BJ (cell line): ENCODE measurements at places on chromosomes 4 and X.

- DNase-seq = no peak
Observed at GRCh38 chr4:72558655-72559054, 10.4 kb downstream of the ADAMTS3 start.

- no peak for DNase-seq
Observed at GRCh38 chrX:134572816-134573682, 85.2 kb downstream of the PLAC1 start.

DNA sequence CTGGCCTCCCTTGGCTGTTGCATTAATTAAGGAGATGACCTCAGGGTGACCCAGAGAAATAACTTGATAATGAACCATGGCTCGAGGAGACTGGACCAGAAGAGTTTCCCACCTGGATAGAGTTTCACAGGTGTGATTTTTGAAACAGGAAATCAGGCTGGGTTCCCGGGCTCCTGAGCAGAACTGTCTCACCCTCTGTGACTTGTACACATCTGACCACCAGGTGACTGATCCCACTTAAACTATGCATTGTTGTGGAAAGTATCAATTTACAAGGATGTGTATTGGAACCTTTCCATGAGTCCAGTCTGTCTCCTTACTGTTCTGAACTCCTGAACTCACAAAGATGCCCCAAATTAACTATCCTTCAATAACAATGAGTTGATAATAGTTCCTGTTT, 220.3 kb downstream of the PTTG2 start:
- DNase-seq = no peak

- no peak for DNase-seq
Observed at GRCh38 chr4:180059216-180059881, 2183.9 kb upstream of the TENM3 start.

GRCh38 chr4:176393306-176394013, 73.7 kb downstream of the SPCS3 start:
- DNase-seq = no peak

GRCh38 chr4:119517361-119518229, 111.0 kb downstream of the PDE5A start:
- DNase-seq = peak; percentile 80

GRCh38 chr4:15577508-15577907, 77.6 kb downstream of the FBXL5 start:
- no peak for DNase-seq

DNA sequence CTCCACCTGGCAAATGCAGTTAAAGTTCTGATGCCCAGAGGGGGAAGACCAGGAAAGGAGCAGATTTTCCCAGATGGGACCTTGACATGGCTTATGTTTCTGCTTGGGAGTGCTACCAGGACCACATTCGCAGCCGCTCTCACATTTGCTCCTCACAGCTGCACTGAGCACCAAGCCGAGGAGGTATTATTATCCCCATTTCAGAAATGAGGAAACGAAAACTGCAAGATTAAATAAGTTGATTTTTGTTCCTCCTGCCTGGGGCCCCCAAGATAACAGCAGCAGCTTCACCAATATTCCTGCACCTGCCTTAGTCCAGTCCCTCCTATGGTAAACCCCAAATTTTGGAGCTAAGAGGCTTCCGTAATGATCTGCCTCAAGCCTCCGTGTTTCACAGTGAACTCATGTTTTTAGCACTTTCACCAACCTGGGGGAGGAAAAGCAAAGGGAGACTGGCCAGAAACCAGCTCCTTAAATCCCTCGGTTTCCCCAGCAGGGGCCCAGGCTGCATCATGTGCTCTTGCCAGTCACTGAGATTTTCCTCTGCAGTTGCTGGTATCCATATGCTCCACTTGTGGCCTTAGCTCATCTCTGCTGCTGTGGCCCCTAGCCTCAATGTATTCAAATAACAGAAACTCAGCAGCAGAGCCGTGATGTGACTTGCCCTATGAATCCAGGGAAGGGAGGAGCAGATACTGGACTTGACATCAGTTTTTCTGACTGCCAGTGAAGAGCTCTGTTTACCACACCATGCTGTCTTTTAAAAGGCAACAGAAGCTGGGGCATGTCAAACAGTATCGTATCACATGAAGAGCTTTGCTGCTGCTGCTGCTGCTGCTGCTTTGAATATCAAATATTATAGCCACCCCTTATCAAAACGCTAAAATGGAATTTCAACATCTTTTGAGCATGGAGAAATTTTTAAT, 95.5 kb upstream of the KLHL13 start:
- no peak for DNase-seq

GRCh38 chr4:73707918-73708577, 32.3 kb upstream of the CXCL8 start:
- peak; percentile 73 for DNase-seq

GRCh38 chrX:71978164-71978563, 67.5 kb downstream of the NHSL2 start:
- DNase-seq = no peak

DNA sequence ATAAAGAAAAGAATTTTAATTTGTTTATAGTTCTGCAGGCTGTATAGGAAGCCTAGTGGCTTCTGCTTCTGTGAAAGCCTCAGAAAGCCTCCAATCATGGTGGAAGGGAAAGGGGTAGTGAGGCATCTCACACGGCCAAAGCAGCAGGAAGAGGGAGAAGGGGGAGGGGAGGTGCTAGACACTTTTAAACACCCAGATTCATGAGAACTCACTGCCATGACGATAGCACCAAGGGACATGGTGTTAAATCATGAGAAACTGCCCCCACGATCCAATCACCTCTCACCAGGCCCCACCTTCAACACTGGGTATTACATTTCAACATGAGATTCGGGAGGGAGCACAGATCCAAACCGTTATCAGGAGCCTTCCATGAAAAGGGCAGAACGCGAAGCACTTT, 18.1 kb downstream of the SMIM31 start:
- DNase-seq = no peak

DNA sequence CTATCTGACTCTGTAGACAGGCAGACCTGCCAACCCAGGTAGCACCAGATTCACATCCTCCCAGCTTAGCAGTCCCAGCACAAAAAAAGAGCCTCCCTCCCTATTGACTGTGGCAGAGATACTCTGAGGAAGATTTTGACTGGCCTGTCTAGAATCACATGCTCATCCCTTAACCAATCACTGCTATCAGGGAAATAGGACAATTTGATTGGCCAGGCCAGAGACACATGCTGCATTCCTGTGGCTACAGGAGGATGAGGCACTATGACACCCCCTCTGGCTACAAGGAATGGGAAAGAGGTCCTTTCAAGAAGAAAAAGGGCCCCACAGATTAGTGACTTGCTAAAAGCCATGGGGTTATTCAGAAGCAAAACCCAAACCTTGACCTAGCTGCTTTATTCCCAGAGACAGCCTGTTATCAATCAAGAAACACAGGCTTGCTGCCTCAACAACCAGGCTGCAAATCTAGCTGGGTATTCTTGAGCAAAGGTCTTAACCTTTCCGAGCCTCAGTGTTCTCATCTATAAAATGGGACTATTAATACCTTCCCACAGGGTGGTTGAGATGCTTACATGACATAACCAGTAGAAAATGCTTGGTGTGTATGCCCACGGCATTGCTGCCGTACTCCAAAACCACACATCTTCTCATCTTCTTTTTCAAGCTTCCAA, 147.6 kb downstream of the BCOR start:
- DNase-seq = no peak

DNA sequence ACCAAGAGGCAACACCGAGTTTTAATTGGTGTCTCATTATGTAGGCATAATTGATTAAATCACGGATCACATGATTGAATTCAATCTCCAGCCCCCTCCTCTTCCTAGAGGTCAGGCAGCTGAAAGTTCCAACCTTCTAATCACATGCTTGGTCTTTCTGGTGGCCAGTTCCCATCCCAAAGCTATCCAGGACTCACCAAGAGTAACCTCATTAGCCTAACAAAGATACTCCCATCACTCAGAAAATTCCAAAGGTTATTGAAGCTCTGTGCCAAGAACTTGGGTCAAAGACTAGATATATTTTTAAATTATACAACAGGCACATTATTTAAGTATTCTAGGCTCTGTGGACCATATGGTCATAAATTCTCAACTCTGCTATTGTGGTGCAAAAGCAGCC, 65.1 kb downstream of the SLC10A7 start:
- no peak for DNase-seq

- no peak for DNase-seq
Observed at GRCh38 chr4:52833941-52834525, 28.1 kb upstream of the RASL11B start.

DNA sequence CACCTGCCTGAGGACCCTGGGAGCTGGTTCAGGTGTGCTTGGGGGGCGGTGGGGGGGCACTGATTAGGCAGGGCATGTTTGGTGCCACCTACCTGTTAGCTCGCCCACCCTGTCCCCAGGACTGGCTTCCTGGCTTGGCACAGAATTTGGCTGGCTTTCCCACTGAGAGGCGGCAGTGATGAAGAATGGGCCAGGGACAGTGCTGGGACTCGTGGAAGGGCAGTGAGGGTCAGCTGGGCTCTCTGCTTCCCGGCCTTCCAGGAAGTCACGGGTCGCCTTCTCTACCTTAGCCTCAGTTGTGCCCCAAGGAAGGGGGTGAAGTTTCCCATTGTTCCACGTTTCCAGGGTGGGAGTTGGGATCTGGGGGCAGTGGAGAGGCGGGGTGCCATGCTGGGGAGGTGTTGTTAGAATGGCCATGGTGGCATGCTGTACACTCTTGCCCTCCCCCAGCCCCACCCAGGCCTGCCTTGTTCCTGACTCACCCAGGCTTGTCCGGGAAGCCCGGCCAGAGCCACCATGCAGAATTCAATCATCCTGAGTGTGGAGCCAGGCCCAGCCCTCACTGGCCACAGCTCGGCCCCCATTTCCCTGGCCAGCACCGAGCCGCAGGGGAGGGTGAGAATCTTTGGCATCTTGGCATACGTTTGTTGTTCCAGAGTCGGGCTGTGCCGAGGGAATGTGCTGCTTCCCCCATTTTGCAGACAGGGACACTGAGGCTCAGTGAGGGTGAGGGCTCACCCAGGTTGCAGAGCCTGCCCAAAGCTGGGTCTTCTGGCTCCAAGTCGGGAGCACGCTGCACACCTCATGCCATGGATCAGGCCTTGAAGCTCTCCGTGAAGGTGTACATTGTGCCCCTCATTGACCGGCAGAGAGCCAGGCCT, 21.9 kb upstream of the GPR78 start:
- DNase-seq = no peak
